Activated naive CD4-positive, alpha-beta T cell (primary cell): ENCODE measurements at places on chromosomes 6 and 20.

- DNase-seq: no peak
Observed at GRCh38 chr20:36663031-36663430, 17.0 kb upstream of the SLA2 start.

- DNase-seq: no peak
Observed at GRCh38 chr20:37925265-37926165, 22.6 kb downstream of the VSTM2L start.

DNA sequence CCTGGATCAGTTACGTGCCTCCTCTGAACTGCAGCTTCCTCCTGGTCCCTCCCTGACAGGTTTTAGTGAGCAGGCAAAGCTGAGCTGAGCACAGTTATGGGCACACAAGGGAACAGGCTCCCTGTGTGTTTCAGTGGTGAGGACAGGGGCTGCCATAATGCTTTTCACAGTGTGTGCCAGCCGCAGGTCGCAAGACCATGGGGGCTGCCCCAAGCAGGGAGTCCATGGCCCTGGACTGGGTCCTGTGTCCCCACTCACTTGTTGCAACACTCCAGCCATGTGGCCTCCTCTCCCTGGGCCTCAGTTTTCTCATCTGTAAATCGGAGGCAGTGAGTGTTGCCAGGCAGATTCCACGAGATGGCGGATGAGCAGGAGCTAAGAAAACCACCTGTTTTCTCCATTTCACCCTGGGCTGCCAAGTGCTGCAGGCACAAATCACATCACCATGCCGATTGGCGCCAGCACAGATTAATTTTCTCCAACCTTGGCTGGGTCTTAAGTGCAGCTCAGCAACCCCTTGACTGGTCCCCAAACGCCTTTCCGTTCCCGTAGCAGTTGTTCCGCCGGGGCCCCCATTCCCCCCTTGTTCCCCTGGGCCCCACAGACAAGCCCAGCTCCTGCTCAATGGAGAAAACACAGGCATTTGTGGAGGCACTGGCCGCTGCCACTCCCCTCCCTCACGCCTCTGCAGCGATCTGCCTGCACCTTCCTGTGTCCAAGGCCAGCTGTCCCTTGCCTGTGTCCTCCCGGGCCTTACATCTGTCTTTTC, 57.1 kb upstream of the NNAT start:
- no peak for DNase-seq

- no peak for DNase-seq
Observed at GRCh38 chr6:165774903-165775601, 112.0 kb upstream of the PDE10A start.

- DNase-seq: no peak
Observed at GRCh38 chr6:139748353-139749146, 374.1 kb upstream of the CITED2 start.

DNA sequence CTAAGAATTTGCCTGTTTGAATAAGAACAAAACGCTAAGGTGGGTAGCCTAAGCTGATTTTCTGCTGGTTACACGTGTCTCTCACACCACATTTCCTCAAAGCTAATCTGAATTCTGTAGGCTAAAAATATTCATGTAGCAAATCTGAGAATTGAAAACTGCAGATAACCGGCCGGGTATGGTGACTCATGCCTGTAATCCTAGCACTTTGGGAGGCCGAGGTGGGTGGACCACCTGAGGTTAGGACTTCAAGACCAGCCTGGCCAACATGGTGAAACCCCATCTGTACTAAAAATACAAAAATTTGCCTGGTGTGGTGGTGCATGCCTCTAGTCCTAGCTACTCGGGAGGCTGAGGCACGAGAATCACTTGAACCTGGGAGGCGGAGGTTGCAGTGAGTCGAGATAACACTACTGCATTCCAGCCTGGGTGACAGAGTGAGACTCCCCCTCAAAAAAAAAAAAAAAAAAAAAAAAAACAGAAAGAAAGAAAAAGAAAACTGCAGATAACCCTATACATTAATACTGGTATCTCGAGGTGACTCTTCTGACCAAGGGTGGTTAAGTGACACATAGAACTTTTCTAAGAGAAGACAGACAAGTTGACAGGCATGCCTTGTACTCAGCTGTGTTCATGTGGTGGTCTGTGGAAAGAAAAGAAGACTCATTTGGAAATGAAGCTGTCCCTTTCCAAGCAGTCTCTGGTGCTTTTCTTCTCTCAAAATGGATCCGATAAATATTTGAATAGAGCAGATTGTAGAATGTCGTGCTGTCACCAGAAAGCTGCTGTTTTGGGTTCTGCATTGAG, 24.7 kb upstream of the ASXL1 start:
- DNase-seq: no peak
